ENCODE measurements at places on chromosomes 1 and 21.

- peak; percentile 62 for DNase-seq
Observed at GRCh38 chr1:12629985-12630760, 12.2 kb upstream of the DHRS3 start.

- no peak for DNase-seq
Observed at GRCh38 chr1:52602856-52603600, 857 bp downstream of the GPX7 start.

- no peak for DNase-seq
Observed at GRCh38 chr1:165842023-165842670, 14.7 kb downstream of the UCK2 start.

GRCh38 chr1:25562101-25562927 lies 18.9 kb downstream of the LDLRAP1 start:
- DNase-seq: no peak

DNA sequence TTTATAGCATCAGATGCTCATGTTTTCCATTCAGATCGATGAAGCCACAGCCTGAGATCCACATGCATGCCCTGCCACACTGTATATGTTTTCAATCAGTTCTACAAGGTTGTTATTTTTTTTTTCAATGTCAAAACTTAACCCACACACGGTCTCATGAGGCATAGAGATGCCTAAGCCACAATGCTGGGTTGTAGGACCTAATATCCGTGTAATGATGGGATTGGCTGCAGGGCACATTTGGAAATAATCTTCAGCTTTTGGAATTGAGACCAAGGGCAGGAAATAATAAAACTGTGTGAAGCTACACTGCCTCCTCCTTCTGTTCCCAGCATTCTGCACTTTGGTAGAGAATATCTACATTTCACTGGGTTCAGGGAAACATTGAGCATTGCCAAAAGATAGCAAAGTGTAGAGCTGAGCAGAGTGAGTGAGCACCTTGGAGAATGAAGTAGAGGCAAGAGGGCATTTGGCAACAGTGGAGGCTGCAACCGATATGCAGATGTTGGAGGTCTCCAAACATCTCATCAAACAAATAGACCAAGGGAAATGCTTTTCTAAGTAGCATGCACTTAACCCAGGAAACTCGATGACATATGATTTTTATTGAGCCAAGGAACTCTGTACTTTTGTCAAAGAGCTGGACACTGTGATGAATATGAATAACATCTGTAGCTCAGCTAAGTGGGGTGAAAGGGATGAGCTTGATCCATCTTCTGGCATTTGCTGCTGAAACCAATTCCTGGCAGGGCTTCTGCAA lies 176.7 kb downstream of the LYPLAL1 start:
- no peak for DNase-seq

- DNase-seq: no peak
Observed at GRCh38 chr1:100455478-100456072, 82.4 kb upstream of the GPR88 start.

- peak; percentile 66 for DNase-seq
Observed at GRCh38 chr1:30379684-30380624, 343.4 kb downstream of the MATN1 start.

- no peak for DNase-seq
Observed at GRCh38 chr1:107096690-107097089, 40.2 kb downstream of the PRMT6 start.

- no peak for DNase-seq
Observed at GRCh38 chr1:95195046-95195445, 39.0 kb upstream of the RWDD3 start.
